ENCODE measurements at places on chromosomes 5 and 9.

DNA sequence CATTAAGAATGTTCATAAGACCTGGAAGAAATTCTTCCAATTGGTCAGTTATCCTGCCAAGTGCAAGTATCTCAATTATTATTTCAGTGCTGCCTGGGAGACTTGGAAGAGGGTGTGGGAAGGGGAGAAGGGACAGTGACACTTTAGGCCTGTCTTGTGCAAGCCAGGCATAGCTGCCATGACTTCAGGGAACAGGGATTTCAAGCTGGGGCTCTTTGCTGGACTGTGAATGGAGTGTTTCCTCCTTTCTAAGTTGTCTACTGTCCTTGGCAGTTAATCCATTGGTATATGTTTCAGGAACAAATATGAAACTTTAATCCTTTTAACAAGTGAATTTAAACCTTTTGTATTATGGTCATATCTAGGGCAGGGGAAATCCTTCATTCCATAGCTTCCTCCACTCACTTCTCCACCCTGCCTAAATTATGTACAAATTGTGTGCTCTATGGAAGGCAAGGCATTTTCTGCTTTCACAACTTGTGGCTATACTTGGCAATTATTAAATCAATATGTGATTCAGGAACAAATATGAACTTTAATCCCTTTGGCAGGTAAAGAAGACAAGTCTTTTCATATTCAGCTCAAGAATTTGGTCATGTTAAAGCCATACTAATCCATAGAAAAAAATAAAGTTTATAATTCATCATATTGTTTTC, 72.7 kb upstream of the IL33 start:
- no peak for DNase-seq

GRCh38 chr5:143636931-143637528, 174.9 kb upstream of the HMHB1 start:
- no peak for DNase-seq

DNA sequence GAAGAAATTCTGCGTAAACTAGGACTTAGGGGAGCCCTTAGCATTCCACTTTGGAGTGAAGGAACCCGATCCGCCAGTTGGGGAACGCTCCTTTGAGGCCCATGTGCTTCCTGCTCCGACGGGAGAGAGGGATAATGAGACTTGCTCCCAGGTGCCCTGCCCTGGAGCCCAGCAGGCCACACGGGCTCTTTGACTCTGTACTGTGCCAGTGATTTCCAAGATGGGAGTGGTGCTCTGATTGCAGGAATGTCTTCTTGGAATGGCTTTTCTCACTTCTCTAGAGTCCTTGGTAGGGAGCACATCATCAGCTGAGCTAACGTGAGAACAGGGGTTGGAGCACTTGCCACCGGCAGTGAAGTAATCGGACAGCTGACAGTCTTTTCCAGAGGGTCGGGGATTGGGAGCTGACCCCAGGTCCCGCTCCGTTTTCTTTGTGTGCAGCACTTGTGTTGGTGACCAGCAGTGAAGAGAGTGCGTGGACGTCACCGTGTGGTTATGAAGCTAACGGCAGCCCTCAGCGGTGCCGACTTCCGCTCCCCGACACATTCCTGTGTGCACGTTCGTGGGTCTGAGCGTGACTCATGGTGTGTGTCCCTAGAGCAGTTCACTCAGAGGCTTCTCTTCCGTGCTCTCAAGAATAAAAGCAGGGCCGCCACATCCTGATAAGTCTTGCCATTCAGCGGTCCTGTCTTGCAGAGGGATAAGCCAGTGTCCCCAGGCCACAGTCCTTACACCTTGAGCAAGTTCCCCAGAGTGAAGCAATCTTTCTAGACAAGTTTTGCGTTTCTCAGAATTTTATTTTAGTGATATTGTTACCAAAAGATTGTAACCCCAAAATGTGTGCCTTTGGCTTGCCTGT, 25.6 kb downstream of the ABL1 start:
- peak; percentile 69 for DNase-seq

DNA sequence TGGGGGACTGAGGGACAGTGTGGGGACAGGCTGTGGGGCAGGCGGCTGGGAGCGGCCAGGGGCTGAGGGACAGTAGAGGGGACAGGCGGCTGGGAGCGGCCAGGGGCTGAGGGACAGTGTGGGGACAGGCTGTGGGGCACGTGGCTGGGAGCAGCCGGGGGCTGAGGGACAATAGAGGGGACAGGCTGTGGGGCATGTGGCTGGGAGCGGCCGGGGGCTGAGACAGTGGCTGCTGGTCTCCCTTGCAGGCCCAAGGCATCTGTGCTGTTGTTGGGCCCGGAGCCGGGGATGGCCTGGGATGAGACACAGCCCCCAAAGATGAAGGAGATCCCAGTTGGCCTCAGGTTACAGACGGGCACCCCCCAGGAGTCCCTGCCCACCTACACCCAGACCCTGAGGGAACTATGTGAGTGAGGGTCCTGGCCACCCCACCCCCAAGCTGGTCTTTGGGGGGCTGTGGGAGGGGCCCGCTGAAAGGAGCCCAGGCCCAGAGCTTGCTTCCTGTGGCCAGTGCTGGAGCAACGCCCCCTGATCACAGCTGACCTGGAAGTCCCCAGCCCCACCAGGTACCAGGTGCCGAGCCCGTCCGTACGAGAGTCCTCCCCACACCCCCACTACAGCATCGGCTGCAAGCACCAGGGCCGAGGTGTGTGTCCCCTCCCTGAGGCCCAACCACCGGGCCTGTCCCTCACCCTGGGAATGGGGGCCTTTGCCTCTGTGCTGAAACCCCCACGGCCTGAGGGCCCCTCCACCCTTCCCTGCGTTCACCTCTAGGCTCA, 593 bp downstream of the STPG3 start:
- DNase-seq = no peak

DNA sequence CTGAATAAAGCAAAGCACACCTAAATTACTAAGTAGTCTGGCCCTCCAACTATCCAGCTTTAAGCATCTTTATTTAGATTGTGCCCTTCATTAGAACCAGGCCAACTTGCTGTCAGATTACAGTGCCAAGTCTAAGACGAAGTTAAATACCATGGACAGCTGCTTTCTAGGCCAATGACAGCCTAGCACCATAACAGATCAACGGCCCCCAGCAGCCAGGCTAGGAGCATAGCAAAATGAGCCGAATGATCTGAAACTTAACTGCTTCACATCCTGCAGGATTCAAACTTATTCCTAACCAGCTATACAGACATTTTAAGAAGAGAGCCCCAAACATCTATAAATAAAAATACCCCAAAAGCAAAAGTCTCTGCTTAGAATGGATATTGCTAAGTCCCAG, 6.8 kb downstream of the SLC24A2 start:
- no peak for DNase-seq

DNA sequence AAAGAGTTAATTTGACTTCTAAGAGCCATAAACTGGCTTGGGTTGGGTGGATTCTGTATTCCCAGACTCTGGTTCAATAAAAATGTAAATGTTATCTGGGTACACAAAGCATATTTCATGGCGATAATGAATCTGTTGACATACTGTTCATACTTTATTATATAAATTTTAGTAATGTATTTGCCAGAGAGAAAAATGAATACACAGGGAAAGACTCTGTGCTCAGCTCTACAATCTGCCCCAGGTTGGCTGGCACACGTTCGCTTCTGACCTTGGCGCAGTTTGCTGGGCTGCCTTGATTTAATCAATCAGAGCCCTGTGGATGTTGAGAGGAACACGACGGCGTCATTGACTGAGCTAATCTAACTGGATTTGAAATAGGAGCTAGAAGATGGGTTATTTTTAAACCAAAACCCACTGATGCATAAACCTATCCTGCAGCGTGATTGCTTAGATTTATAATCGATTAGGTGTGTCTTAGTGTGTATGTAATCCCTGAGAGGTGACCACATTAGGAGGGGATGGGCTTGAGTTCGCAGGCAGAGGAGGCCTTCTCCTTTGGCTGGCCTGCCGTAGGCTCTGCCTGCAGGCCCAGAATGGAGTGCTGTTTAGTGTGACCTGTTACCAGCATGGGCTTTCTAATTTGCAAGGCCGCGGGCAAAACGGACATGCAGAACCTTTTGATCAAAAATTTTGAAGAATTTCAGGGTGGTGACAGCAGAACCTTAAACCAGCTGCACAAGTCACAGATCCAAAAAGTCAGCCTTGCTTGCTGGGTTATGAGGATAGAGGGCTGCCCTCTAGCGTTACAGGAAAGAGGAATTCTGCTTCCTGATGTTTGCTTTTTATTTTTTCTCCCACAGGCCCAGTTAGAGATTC, 3.9 kb upstream of the ADCY2 start:
- no peak for DNase-seq

- DNase-seq = peak; percentile 66
These were observed 14.1 kb downstream of the SEMA4D start for GRCh38 chr9:89483592-89484474.

- DNase-seq = no peak
These were observed 57.8 kb upstream of the SPINK5 start for GRCh38 chr5:148005788-148006520.

DNA sequence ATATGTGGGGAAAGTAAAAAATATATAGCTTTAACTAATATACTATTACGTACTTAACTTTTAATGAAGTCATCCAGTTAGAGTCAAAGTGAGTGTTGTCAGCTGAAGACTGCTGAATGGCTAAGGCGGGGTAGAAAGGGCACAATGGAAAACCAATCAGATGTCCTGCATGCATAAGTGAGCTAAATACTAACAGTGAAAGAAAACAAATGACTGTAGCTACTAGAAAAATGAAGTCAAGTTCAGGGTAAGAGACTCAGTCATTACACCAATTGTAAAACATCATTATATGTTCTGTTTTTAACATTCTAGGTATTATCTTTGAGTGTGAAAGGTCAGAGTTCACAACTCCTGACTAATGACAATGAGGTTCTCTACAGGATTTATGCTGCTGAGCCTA, 295.2 kb downstream of the ADGRV1 start:
- DNase-seq = no peak

DNA sequence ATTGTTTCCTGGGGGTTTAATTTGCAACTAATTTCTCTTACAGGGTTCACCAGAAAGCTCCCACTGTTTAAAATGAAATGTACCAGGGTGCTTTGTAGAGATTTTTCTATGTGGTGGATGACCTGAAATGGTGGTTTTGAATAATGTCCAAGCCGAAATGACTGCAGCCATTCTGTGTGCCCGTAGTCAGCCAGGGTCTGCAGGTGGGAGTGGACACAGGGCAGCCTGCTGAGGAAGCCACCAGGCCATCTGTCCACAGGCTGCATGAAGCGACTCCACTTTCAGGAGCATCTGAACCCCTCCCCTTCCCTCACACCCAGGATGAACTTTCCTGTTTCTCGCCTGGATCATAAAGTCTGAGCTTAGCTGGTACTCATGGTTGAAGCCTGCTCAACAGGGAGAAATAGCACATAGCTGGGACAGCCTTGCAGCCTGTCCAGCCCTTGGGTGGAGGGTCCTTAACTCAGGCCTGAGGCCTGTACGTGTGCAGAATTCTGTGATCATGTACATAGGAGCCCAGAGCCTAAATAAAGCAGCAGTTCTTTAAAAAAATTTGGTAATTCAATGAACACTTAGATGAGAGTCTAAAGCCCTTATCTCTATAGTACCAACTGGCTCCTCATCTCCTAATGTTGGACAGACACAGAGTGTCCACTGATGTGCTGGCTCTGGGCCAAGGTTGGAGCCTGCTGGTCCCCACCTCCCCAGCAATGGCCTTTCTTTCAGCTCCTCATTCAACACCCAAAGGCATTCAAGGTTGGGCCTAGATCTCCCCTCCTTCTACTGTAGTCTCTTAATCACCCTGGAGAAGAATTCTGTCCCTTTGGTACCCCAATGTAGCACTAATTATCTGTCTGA, 72.8 kb downstream of the SHB start:
- no peak for DNase-seq

GRCh38 chr9:38768351-38768761, 48.4 kb upstream of the FAM240B start:
- no peak for DNase-seq

- DNase-seq = no peak
These were observed 169.6 kb downstream of the RORB start for GRCh38 chr9:74666625-74667316.

GRCh38 chr5:170353011-170353761, 36.0 kb downstream of the KCNMB1 start:
- no peak for DNase-seq

All from transverse colon (tissue), 4 donors.